ENCODE measurements at places on chromosomes 7 and 10.

DNA sequence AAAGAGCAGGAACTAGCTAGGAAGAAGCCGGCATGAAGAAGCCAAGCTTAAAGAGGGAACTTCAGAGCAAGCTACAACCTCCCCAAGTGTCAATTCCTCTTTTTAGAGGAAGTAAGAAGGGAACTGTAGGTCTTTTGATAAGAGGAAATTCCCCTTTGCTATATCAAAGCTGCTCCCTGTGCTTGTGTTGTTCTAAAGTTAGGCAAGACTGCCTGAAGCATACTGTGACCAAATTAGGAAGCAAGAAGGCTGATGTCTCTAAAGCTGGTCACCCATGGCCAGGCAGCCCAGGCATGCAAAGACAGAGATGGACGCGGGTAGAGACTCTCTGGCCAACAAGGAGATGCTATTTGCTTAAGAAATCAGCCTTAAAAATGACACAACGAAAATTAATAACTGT lies 87.9 kb downstream of the RNF216 start:
- peak; percentile 59 for DNase-seq

DNA sequence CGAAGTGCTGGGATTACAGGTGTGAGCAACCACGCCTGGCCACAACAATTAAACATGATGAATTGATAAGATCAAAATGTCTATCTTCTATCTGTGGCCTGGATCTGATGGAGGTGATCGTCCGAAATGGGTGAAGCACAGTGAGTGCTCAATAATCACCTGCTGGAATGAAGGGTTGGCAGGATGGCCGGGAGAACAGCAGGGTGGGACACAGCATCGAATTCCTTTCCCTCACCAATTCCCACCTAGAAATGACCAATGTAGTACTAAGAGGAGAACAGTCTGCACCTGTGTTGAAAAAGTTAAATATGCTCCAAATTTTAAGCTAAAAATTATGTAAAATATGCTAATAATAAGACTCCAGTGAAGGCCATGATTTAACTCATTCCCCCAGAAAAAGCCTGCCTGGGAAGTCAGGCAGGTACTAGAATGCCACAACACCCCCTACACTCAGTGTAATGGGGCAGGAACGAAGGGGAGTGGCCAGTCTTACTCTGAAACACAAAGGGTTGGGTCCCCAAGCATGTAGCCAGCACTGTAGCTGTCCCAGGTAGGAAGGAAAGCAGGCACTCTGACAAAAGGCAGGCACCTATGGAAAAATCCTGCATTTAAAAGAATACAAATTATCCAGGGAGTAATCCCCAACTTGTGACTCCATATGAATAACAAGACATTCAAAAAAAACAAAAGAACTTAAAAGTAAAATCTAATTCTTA lies 110.3 kb downstream of the VPS41 start:
- DNase-seq, result no peak

DNA sequence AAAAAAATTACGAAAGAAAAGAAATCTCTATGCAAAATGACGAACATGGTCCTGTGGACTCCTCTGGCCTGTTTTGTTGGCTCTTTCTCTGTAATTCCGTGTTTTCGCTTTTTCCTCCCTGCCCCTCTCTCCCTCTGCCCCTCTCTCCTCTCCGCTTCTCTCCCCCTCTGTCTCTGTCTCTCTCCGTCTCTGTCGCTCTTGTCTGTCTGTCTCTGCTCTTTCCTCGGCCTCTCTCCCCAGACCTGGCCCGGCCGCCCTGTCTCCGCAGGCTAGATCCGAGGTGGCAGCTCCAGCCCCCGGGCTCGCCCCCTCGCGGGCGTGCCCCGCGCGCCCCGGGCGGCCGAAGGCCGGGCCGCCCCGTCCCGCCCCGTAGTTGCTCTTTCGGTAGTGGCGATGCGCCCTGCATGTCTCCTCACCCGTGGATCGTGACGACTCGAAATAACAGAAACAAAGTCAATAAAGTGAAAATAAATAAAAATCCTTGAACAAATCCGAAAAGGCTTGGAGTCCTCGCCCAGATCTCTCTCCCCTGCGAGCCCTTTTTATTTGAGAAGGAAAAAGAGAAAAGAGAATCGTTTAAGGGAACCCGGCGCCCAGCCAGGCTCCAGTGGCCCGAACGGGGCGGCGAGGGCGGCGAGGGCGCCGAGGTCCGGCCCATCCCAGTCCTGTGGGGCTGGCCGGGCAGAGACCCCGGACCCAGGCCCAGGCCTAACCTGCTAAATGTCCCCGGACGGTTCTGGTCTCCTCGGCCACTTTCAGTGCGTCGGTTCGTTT lies 83.5 kb upstream of the SLF2 start:
- no peak for DNase-seq

GRCh38 chr10:60444494-60445064 lies 54.9 kb upstream of the ANK3 start:
- DNase-seq, result no peak

- no peak for DNase-seq
Measured at GRCh38 chr7:111958431-111958830, 247.8 kb downstream of the DOCK4 start.

DNA sequence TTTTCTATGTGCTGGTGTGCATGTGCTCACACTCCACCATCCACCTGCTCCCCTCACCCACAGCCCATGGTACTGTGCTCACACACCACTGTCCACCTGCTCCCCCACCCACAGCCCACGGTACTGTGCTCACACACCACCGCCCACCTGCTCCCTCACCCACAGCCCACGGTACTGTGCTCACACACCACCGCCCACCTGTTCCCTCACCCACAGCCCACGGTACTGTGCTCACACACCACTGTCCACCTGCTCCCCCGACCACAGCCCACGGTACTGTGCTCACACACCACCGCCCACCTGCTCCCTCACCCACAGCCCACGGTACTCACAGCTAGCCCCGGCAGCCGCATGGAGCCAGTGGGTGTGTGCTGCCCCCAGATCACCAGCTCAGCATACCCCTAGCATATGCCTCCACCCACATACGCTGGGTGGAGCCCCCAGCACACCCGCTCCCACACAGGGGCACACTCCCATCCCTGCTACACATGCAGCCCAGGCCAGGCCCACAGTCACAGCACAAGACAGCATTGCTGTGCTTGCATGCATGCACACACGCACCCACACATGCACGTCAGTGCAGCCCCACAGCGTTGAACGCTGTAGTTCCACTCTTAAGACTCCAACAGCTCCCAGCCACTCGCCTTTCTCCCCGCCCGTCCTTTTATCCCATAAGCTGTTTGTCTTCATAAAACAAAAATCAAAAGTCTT lies 62.0 kb downstream of the PAX2 start:
- no peak for DNase-seq

- no peak for DNase-seq
Measured at GRCh38 chr7:86942995-86943394, 116.5 kb downstream of the ELAPOR2 start.

DNA sequence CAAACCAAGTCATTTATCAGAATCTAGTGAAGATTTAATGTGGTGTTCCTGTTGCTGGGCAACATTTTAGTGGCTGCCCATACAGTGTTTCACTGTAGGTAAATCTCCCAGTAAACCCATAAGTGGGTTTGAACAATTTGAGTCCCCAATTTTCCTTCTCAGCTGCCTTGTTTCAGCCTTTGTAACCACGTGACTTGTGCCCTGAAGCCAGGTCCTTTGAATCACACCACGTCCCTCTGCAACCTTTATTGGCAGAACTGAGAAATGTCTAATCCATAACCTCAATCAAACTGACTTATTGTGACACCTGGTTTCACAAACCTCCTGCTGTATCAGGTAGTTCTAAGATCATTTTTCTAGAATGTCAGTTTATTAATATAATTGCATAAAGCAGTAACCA lies 30.1 kb downstream of the SND1 start:
- no peak for DNase-seq

DNA sequence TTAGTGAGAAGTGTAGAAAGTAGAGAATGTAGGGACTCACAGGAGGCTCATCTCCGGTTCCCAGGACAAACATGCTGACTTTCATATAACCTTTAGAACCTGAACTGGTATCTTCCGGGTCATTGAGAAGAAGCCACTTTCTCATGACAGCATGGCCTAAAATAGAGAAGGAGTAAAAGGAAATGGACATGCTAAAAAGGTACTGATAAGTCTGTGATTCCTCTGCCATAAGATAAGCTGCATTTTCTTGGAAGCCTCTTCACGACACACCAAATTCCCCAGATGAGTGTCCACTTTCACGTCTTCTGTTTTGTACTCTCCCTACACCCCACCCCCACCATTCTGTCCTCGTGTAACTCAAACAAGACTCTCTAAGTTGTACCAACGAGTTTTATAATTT lies 79.9 kb downstream of the MYOF start:
- DNase-seq, result no peak

DNA sequence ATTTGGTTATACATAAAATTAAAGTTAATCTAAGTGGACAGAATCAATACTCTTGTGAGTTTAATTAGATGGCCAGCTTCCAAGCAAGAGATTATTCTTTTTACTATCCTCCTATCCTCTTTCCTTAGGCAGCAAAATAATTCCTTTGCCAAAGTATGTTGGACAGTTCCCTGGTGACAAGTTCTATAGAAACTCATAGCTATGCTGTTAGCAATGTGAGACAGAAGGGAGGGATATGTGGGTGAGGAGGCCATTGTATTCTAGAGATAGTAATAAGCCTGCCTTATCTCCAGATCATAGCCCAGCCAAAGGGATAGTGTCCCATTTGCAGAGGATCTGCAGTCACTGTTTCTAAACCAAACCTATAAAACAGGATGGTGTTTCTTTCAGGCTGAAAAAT lies 181.6 kb upstream of the HDAC9 start:
- no peak for DNase-seq

- no peak for DNase-seq
Measured at GRCh38 chr10:69353977-69354635, 62.6 kb downstream of the TACR2 start.

- no peak for DNase-seq
Measured at GRCh38 chr7:18013936-18014335, 13.7 kb downstream of the PRPS1L1 start.

DNA sequence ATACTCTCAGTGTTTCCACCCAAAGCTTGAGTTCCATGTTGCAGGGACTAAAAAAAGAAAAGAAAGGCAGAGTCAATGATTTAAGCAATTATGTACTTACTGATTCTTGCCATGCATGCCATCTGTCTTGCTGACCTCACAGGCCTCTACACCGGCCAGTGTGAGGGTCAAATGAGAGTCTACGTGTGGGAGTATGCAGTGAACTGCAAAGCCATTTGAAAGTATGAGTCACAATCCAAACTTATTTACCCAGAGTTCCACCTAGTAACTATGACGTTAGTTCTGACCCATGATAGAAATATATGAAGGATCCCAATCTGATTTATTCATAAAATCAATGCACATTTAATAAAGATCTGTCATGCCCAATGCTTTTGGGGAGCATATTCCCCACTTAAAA lies 26.5 kb downstream of the PDE1C start:
- DNase-seq, result no peak
